ENCODE measurements at places on chromosomes 3 and 15.
A peak's percentile ranks its signal among the peaks of the same experiment; 100 is the strongest.

GRCh38 chr3:194711913-194712312, 26.2 kb downstream of the FAM43A start:
- no peak for DNase-seq

- DNase-seq = no peak
Observed at GRCh38 chr3:172885704-172886103, 135.2 kb downstream of the ECT2 start.

DNA sequence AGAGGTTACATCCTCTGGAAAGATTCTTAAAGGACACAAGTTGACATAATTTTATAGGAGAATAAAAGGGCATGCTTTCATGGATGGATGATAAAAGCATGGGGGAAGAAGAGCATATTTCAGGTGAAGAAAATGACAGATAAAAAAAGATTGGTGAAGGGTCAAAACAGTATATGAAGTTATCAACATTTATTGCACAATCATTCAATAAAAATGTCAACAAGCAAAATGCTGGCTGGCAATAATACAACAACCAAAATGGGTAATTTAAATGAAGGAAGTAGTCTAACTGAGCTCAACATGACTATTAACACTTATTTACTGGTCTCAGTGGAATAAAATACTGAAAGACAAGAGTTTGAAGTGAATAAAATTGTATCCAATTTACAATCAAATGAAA, 696.7 kb downstream of the SQOR start:
- DNase-seq = no peak

GRCh38 chr3:105970283-105970682, 101.5 kb upstream of the CBLB start:
- DNase-seq = peak; percentile 4

GRCh38 chr3:186996356-186996755, 66.0 kb downstream of the ST6GAL1 start:
- no peak for DNase-seq

GRCh38 chr15:87778358-87778757, 478.2 kb downstream of the NTRK3 start:
- no peak for DNase-seq

DNA sequence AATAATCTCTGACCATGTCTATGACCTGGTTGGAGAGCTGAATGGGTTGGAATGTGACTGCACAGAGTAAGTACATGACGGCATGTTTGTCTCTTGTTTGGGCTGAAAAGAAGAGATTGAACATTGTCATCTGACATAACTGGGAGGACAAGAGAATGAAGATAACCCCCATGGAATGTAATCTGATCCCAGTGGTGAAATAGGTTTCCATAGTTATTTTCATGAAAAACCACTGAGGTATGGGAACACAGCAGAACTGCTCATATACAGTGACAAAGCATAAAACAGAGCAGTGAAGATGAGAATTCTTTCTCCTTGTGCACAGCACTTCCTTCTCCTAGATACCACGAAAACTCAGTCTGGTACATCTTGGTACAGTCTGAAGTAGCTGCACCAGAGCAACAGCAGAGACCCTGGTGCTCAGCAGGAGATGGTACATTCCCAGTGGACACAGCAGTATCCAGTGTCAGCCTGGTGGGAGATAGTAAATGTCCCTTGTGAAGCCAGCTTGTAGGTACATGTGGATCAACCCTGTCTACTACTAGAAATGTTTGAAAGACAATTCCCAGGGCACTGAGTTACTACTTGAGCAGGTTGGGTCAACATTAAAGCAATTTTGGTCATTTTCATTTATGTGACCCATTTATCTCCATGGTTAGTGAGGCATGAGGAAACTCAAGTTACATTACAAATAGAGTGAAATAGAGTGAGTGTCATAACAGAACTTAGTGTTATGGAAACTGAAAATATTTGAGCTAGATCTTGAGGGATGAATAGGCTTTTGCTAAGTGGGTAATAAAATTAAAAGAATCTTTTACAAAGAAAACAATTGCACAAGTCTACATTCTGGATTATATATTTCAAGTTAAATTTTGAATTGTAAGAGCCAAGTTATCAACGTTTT, 178.3 kb downstream of the SUCNR1 start:
- no peak for DNase-seq

GRCh38 chr3:87247430-87247773, 20.3 kb downstream of the CHMP2B start:
- no peak for DNase-seq

DNA sequence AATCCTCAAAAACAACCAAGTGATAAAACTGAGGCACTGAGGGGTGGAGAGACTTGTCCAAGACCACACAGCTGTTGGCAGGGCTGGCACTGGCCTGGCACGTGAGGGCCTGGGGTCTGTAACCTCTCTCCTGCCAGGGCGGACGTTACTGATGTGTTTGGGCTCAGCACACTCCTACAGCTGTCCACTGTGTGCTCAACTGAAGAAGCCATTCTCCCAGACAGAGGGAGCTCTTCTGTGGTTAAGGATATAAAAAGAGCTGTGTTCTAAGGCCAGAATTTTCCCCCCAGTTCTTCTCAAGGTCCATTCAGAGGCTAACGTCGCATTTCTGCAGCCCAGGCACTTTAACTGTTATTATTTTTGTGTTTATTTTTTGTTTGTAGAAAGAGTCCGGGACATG, 429.0 kb upstream of the ATP11B start:
- DNase-seq = no peak

DNA sequence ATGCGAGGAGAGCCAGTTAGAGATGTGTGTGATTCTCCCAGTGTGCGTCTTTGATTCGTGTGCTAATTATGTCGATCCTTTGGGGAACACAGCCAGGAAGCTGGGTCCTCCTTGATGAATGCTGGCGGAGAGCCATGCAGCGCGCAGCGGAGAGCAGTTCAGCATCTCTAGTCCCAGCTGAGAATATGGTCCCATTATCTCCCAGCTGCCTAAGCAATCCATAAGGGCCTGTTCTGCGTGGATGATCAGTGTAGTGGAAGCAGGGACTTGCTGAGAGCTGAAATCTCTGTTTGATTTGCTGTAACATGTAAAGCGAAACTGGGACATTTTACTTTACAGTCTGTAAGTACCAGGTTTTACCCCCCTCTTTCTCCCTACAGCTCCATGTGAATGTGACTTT, 412.7 kb downstream of the CNTN4 start:
- no peak for DNase-seq

DNA sequence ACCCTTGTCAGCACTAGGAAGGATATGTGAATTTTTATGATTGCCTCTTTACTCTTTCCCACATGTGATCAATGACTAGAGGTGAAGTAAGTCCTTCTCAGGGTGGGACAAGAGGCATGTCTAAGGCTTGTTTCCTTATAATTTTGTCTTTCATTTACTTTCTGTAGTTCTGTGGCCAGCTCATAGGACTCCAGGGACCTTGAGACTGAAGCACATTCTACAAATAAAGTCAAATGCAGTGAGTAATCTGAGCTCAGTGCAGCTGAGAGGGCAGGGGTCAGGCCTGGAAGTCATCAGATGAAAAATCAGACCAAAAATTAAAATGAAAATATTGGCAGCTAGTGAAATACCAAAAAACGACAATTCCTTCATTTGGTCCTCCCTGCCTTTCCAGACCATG, 424.7 kb upstream of the THBS1 start:
- no peak for DNase-seq

DNA sequence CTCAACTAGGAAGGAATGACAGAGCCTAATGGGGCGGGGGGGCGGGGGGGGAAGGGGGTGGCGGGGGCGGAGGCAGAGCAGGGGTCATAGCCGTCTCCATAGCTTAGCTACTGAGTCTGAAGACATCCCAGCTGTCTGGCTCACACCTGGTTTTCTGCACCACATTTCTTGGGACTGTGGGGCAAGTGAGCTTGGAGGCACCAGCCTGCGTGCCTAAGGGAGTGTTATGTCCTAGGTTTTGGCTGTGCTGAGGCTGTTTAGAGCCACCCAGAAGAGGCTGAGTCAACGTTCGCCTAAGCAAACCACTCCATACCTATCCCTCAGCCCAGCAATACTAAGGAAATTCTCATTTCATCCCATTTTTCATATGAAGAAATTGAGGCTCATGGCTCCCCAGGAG, 1.4 kb downstream of the IL17RD start:
- DNase-seq = no peak

DNA sequence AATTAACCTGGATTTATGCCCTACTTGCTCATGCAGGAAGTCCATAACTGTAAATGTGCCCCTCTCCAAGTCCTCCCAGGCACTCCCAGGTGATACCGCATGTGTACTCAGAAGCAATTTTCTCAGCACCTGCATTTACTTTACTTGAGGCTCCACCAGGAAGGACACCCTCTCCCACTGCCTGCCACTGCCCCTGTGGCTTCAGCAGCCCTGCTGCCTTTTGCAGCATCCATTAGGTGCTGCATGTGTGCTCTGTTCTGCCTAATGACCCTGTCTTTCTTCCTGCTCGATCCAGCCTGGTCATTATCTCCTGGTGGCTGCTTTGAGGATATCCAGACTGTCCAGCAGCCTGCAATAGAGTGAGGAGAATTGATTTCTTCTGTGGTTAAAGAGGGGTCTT, 107.6 kb upstream of the SEMA6D start:
- DNase-seq = no peak

- no peak for DNase-seq
Observed at GRCh38 chr15:61582092-61582491, 353.0 kb upstream of the RORA start.

- DNase-seq = no peak
Observed at GRCh38 chr3:195209083-195209846, 61.7 kb downstream of the XXYLT1 start.

DNA sequence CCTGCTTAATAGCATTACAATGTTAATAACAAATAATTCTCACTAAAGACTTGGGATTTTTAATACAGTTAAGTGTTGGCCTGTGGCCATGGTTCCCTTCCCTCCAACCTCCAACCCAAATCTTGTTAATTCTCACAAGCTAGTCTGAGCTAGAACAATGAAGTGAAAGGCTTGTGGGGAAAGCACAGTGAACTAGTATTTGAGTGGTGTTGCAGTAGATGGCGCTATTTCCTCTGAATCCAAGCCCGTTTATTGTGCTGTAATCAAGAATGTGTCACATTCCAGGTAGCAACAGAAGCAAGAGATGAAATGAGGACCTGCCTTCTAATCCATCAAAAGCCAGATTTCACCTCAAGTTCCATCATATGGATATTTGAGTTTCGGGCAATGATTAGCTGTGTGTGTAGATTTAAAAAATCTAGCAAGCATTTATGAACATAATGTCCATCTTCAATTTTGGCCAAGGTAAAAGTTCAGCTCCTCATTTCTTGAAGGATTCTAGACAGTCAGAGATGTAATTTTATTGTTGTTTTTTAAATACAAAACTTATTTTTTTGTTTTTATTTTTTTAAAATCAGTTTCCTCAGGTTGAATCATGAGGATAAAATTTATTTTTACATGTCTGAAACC, 160.7 kb downstream of the SQOR start:
- DNase-seq = peak; percentile 10

GRCh38 chr15:49293941-49294340, 123.9 kb downstream of the GALK2 start:
- DNase-seq = no peak

DNA sequence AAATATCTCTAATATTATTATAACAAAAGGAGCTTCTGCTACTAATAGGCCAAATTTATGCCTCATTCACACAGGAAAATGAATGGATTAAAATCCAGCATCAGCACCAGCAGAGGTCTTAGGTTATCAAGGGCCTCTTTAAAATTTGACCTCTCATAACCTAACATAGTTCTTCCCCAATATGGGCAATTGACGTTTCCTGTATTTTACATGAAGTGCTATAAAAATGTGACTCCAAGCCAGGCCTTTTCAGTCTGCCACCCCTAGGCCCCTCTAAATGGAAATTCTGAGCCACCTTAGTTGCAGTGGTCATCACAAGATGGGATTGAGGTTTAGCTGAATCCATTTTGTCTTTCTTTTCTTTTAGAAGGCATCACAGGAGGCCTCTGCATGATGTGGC, 70.1 kb downstream of the CASR start:
- DNase-seq = no peak

GRCh38 chr3:31456373-31456772, 76.4 kb upstream of the STT3B start:
- no peak for DNase-seq

GRCh38 chr15:82714016-82714415, 4.3 kb upstream of the AP3B2 start:
- no peak for DNase-seq

DNA sequence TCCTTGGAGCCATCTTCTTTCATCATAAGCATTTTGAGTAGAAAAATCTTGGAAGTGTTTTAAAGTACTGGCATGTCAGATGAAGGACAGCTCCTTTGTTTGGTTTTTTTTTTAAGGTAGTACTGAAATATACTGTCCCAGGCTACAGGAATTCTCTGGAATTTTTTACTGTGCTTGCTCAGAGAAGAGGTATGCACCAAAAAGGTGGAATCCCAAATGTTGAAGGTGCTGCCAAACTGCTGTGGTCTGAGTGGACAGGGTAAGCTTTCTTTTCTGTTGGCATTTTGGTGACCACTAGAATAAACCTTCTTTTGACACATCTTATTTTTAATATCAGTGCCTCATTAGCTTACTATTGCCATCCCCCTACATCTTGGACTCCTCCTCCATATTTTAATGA, 7.2 kb downstream of the GNL3 start:
- DNase-seq = no peak

- DNase-seq = no peak
Observed at GRCh38 chr3:152499791-152500385, 231.2 kb downstream of the MBNL1 start.

DNA sequence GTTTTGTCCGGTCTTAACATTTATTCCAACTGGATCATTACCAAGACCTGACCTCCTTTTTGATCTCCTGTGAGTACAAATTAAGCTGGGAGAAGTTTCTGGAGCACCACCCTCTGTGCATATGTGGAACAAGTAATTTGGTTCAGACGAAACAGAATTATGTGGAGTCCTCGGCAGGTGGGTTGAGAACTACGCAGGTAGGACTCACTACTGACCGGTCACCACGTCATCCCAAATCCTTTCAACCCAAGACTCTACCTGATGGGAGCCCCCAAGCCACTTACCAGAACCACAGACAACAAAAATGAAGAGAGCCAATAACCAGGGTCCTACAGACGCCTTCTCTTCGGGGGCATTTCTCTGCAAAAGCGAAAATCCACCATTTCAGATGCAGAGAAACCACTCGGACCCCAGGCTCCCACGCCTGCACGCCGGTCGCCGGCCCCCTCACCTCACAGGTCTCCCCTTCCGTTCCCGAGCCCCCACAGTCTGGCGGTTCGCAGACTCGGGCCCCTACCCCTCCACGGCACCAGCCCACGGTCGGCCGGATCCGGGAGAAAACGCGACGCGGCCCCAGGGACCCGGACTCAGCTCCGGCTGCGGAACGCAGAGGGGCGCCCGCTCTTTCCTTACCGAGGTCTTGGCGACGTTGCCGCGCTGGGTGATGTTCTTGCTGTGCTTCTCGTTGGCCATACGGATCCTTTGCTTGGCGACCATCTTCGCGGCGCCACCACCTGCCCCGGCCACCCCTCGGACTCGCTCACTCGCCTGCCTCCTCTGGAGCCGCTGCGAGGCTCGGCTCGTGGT, 674 bp downstream of the SERP1 start:
- DNase-seq = no peak
